ENCODE measurements at places on chromosomes 6 and 20. TPM values are rescaled to one million over a fixed set of nuclear protein-coding genes. Genes with fewer than 3 reads are reported as not detected.

The DNAH8 gene
- total RNA-seq, result 0.17 TPM

GRCh38 chr6:14211562-14211942, 94.0 kb downstream of the CD83 start:
- DNase-seq, result peak; percentile 75

GRCh38 chr6:15504040-15504495, 158.8 kb downstream of the DTNBP1 start:
- DNase-seq, result peak; percentile 64

The LAMA5 gene
- total RNA-seq, result 279 TPM

DNA sequence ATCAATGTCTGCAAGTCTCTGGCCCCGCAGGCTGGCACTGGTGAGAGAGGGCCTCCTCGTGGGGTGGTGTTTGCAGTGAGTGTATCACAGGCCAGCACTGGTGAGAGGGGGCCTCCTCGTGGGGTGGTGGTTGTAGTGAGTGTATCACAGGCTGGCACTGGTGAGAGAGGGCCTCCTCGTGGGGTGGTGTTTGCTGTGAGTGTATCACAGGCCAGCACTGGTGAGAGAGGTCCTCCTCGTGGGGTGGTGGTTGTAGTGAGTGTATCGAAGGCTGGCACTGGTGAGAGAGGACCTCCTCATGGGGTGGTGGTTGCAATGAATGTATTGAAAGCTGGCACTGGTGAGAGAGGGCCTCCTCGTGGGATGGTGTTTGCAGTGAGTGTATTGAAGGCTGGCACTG, 53.3 kb upstream of the SLC22A1 start:
- DNase-seq, result no peak

GRCh38 chr6:107976155-107976783, 18.3 kb upstream of the SEC63 start:
- DNase-seq, result no peak

DNA sequence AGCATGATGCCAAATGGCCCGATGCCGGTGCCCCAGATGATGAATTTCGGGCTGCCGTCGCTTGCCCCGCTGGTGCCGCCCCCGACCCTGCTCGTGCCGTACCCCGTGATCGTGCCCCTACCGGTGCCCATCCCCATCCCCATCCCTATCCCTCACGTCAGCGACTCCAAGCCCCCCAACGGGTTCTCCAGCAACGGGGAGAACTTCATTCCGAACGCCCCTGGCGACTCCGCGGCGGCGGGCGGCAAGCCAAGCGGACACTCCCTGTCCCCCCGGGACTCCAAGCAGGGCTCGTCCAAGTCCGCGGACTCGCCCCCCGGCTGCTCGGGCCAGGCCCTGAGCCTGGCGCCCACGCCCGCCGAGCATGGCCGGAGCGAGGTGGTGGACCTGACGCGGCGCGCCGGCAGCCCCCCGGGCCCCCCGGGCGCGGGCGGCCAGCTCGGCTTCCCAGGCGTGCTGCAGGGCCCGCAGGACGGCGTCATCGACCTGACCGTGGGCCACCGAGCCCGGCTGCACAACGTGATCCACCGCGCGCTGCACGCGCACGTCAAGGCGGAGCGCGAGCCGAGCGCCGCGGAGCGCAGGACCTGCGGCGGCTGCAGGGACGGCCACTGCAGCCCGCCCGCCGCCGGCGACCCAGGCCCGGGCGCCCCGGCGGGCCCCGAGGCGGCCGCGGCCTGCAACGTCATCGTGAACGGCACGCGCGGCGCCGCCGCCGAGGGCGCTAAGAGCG, 144.6 kb downstream of the SOBP start:
- DNase-seq, result no peak

DNA sequence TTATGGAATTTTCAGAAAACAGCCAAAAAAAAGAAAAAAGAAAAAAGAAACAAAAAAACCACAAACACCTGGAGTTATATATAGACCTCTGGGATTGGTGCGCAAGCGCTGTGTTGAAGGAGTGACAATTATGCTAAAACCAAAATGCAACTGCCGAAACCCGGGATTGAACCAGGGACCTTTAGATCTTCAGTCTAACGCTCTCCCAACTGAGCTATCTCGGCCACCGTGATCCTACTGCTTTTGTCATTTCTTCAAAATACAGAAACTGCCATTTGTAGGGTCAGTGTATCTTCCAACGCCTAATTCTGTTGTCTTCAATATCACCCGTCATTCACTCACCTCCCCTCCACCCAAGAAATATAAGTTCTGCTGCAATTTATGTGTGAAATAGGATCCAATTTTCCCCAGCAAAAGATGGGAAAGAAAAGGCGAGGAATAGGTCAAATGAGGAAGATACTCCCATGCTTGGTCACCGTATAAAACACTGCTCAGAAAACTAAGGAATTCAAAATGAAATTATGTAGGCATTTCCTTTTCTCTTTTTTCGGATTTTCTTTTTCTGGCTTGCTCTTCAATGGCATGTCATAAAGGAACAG, 116.0 kb downstream of the TRIM27 start:
- DNase-seq, result no peak

GRCh38 chr20:63442100-63442493, 30.4 kb downstream of the KCNQ2 start:
- DNase-seq, result no peak

DNA sequence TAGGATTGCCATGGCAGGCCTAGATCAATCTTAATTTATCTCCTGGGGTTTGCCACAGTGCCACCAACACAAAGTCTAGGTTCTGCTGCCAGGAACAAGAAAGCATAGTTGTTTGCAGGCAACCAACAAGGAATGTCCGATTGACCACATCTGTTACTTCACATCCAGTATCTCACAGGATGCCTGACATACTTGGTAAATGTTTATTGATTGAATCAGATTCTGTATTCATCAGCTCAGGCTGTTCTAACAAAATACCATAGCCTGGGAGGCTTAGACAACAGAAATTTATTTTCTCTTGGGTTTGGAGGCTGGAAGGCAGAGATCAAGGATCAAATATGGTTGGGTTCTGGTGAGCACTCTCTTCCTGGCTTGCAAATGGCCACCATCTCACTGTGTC, 26.3 kb upstream of the MC3R start:
- no peak for DNase-seq

GRCh38 chr6:13030396-13030795, 297.9 kb downstream of the TBC1D7 start:
- DNase-seq, result no peak

GRCh38 chr6:16306334-16306733, 67.9 kb downstream of the GMPR start:
- no peak for DNase-seq

DNA sequence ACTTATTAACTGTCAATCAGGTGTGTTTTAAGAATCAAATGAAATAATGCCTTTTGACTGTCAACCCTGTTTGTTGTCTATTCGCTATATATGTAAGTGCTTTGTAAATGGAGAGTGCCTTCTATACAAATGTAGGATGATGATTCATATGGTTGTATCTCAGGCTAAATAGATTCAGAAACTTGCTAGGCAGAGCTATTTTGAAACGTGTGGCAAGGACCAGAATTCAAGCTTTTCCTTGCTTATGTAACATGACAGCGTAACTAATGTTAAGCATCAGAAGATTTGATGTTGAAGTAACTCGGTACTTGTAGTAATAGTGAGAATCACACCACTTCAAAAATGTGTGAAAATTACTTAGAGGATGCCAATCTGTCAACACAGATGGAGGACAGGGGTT, 3.4 kb downstream of the OGFRL1 start:
- no peak for DNase-seq

The CTCFL gene
- total RNA-seq, result not detected

- DNase-seq, result no peak
These were observed 3.4 kb downstream of the ZNF512B start for GRCh38 chr20:63966172-63966943.

The MBOAT1 gene
- total RNA-seq, result 8.5 TPM

GRCh38 chr6:90203672-90204071, 93.0 kb downstream of the BACH2 start:
- no peak for DNase-seq

The BPIFB4 gene
- total RNA-seq, result not detected

DNA sequence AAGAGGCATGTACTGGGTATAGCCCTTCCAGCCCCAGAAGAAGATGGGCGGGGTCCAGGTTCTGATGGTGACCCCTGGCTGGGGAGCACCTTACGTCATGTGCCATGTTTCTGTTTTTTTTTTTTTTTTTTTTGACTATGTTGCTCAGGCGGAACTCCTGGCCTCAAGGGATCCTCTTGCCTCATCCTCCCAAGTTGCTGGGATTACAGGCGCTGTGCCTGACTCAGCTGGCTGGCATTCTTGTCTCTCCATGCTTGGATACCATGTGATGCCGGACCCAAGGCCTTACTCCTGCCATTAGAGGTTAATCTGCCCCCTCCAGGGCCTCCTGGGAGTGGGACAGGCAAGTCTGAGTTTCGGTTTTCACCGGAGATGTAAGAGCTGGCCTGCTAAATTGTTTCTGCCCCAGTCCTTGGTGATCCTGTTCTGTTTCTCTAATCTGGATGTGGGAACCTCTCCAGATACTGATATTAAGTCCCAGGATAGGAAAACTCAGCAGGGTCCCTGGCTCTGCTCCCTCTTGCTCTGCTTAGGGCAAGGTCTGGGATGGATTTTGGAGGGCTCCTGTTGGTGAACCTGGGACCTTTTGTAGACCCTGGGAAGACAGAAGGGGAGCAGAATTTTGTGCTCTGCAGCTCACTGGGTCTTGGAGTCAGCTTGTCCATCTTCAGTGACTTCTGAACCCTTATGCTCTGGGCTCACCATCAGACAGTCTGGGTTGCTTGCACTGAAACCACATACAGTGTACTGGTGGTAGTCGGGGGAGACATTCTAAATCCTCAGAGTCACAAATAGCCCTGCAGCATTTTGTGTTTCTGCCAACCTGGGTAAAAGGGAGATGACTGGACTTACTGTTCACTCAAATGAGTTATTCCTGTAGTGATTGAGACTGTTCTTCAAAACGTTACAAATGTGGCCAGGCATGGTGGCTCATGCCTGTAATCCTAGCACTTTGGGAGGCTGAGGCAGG, 45.1 kb downstream of the PTK7 start:
- DNase-seq, result no peak

The SERINC1 gene
- total RNA-seq, result 246 TPM

The STK38 gene
- 27.8 TPM for total RNA-seq

The TRAPPC3L gene
- total RNA-seq, result 0.64 TPM

- no peak for DNase-seq
These were observed 1.8 kb downstream of the ECHDC1 start for GRCh38 chr6:127341471-127342202.

DNA sequence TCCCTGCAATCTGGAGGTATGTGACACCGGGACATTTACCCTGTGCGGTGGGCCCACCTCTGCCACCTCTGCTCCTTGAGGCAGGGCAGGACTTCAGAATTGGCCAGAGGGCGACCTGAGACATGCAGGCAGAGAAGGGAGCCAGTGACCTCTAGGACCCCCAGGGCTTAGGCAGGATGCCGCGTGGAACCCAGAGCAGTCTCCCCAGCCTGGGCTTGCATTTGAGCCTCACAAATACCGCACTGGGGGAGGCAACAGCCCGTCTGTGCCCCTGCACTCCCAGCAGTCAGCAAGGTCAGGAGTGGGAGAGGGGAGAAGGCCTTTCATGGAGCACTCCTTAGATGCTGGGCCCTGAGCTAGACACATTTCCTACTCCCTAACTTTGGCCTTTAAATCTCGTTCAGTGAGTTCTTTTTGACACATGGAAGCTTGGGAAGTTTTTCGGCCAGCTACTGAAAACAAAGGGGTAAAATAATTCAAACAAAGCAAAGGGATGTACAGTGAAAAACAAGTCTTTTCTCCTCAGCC, 41.7 kb downstream of the C20orf203 start:
- DNase-seq, result no peak

- DNase-seq, result no peak
These were observed 555.9 kb downstream of the C6orf118 start for GRCh38 chr6:164753517-164753916.

- DNase-seq, result no peak
These were observed 82.9 kb upstream of the MAFB start for GRCh38 chr20:40771848-40772511.

DNA sequence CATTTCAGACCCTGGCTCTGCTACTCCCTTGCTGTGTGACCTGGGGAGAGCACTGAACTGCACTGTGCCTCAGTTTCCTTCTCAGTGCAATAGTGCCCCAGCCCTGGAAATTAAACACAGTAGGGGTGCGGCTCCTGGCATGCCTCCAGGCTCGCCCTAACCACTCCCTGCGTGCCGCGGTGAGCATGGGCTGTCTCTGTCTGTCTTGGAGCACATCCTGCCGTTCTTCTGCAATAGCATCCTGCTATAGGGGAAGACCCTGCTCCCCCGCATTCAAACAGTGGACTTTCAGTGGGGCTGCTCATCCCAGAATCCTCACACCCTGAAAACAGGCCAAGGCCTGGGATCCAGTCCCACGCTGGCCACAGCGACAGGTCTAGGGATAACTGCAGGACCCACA, 129.5 kb downstream of the FOXC1 start:
- DNase-seq, result no peak

The RRAGD gene
- total RNA-seq, result 44.0 TPM

The MAP3K5 gene
- total RNA-seq, result 32.5 TPM

Measured in upper lobe of right lung (tissue), 1 donor.